DMS153 (cell line): ENCODE measurements at places on chromosomes 1 and 21.

GRCh38 chr1:232468249-232468648, 161.7 kb downstream of the SIPA1L2 start:
- DNase-seq: no peak

DNA sequence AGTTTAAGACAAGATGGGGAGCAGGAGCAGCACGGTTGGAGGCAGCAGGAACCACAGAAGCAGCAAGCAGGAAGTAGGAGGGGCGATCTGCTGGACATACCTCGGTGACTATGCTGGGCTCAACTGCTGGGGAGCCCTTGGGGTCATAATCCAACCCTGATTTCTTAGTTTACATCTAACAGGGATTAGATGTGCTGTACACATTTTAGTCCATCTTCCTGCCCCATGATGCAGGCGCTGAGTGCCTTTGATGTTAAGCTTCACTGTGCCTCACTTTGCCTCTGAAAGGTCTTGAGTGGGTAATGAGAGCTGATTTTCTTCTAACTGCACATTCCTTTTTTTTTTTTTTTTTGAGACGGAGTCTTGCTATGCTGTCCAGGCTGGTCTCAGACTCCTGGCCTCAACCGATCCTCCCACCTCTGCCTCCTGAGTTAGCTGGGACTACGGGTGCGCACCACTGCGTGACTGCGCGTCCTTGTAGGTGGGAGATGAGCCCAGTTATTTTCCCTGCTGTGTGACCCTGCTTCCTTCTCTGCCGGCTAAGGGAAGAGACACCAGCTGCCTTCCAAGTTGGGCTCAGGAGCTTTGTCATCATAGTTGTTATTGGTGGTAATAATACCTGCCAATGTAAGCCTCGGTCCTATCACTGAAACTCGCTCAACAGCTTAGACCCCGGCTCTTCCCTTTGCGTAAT, 1.1 kb upstream of the RCAN3 start:
- no peak for DNase-seq

GRCh38 chr1:180456191-180456590, 46.2 kb downstream of the ACBD6 start:
- no peak for DNase-seq

GRCh38 chr1:40563266-40563665, 31.8 kb downstream of the ZNF684 start:
- DNase-seq: no peak

- DNase-seq: no peak
These were observed 40.0 kb upstream of the RHOU start for GRCh38 chr1:228695015-228695955.

- no peak for DNase-seq
These were observed 117.2 kb downstream of the DMRTB1 start for GRCh38 chr1:53576381-53576801.

DNA sequence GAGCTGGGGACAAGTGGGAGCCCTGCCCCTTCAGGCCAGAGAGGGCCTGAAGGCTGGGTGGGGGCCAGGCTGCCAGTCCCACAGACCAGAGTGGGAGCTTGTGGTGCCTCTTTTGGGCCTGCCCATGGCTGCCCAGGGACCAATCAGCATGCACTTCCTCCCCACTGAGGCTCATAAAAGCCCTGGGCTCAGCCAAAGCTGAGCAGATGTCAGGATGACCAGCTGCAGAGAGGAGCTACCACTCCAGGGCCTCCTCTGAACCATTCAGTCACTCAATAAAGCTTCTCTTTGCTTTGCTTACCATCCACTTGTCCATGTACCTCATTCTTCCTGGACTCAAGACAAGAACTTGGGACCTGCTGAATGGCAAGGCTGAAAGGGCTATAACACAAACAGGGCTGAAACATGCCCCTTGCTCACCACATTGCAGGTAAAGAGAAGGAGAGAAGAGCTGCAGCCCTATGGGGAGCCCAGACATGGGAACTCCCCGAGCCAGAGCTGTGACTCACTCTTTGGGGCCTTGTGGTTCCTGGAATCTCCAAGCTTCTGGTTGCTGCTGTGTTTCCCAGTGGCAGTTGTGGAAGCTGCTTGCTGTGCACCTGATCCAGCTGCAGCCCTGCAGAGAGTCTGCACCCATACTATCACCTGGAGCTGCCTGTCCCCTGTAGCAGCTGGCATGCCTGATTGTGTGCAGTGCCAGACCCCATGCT, 82.0 kb downstream of the OLFML3 start:
- no peak for DNase-seq

GRCh38 chr21:45454926-45455673, 50.1 kb downstream of the COL18A1 start:
- DNase-seq: peak; percentile 31

DNA sequence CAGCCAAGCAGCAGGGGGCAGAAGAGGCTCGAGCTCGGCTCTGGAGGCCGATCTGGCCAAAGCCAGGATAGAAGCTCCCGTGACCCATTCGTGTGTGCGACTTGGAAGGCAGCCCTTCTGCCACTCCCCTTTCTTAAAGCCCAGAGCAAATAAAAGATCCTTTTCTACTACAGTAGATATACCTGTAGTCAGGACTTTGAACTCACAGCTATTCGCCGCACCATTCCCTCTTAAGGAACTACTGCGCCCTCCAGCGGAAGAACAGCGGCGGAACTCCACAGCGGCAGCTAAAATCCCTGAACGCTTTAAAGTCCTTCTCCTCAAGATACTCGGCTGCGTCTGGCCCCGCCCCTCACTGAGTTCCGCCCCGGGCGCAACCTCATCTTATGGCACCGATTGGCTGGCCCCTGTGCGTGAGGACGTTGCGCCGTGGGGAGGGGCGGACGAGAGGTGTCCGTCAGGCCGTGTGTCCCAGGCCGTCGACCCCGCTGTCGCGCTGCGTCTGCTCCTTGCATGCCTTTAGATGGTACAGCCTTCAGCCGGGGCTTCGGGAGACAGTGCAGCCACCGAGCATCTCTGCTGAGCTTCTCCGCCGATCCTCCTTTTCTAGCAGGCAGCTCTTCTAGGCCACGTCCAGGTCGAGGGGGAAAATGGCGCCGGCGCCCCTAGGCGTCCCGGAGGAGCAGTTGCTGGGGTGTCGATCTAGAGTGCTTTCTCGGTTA, at the start of gene LRIG2:
LRIG2 (plus strand) TSS at position 442 of the 722 bp plus-strand sequence; CDS start at position 651, 209 bp downstream.
- DNase-seq: peak; percentile 96

- peak; percentile 81 for DNase-seq
These were observed 124.1 kb downstream of the DPYD start for GRCh38 chr1:97796711-97797110.

DNA sequence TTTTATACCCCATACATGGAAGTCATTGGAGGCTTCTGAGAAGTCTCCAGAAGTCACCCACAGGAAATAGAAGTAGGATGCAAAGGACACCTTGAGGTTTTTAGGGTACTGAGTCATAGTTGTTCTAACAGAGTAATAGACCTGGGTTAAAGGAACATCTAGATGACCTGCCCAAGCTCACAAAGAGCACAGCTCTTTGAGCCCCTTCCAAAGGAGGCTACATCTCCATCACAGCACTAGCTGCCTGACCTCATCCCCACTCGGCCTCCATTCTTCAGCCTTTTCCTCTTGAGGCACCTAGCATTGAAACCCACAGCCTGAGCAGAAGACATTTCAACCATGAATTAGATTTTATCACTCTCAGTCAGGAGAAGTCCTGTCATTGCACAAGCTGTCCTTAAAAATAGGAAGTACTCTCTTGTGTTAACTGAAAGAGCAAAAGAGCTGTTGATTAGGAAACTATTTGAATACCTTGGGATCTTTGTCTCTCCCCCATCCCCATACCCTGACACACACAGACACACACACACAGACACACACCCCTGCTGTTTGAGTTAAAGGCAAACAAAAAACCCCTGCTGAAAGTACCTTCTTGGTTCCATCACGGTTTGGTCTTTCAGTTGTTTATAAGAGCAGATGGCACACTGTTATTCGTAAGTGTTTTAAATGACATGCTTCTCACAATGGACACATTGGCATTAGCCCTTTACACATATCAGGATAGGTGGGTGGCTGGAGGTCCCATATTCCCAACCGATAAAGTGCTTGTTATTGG, 22.2 kb downstream of the MKNK1 start:
- DNase-seq: no peak

DNA sequence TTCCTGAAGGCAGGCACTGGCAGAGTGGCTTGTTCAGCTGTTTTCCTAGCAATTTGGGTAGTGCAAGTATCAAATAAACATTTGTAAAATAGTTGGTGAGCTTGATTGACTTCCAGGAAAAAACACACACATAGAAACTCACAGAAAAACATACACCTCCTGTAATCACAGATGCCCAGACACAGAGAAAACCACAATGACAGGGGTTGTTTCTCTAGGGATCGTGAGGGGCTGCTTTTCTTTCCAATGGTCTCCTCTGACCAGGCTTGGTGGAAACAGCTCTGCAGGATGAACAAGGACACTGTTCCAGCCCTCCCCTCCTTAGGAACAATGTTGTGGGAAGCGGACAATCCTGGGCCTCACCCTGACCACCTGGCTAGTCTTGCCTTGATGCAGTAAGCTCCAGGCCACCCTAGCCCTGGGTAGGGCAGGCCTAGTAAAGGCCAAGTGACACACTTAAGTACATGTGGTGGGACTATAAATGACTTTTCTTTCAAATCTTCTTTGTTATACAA, 142.5 kb upstream of the HMGB4 start:
- DNase-seq: no peak

DNA sequence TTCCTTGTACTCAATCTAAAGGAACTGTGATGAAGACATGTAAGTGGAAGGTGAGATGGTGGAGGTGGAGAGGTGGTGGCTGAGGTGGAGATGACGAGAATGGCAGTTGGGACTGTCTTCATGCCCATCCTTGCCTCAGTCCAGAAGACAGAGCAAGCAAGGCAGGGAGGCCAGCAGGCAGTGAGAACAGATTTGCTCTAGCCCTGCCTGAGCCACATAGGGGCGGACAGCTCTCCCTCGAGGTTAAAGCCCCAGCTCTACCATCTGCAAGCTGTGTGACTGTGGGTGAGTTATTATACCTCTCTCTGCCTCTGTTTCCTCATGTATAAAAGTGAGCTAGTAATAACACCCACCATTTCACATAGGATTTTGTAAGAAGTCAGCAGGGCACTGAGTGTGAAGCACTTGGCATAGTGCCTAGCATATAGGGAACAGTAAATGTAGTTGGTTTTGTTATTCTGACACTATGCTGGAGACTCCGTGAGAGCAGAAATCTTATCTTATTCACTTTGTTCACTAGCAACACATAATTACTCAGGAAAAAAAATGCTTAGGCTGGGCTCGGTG, 4.8 kb upstream of the FAM110D start:
- DNase-seq: no peak

- no peak for DNase-seq
These were observed 166.7 kb downstream of the SIPA1L2 start for GRCh38 chr1:232463225-232463624.

DNA sequence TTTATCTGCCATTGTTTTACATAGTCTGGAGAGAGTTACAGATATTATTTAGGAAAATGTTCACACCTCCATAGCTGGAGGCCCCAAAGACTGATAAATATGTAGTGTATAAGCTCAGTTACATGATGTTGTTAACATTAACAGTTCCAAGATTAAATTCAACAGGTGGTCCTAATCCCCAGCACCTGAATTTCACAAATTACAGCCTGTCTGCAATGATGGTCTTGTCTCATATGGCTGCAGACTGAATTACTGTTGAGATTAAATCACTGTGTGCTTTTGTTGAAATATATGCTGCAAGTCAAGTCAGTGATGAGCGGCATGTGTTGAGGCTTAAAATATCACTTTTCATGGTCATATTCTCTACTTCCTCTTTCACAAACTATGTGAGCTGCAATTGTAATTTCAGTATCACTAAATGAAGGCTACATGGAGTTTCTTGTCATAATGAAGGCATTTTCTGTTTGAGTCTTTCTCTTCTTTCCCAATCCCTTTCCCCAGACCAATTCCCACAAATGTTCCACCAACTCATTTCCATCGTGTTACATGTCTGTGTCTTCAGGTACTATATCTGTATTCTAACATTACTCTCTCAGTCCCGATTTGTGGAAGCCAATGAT, 4.2 kb downstream of the ST6GALNAC5 start:
- no peak for DNase-seq

DNA sequence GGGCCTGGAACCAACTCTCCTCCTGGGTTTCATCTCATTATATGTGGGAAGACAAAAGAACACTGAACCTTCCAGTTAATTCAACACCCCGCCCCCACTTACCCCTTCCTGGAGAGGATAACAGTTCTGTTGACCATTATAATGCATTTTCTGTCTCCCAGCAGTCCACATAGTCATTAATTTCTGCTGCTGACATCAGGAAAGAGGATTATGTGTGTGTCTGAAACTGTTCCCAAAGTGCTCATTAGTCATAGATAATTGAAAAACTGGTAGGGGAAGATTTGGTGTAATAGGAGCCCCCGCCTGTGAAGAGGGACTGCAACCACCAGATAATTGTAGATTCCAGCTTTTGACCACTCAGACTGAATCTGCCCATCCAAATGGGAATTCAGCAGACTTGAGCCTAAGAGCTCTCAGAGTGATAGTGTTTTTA, 208.7 kb downstream of the FGGY start:
- DNase-seq: peak; percentile 63

DNA sequence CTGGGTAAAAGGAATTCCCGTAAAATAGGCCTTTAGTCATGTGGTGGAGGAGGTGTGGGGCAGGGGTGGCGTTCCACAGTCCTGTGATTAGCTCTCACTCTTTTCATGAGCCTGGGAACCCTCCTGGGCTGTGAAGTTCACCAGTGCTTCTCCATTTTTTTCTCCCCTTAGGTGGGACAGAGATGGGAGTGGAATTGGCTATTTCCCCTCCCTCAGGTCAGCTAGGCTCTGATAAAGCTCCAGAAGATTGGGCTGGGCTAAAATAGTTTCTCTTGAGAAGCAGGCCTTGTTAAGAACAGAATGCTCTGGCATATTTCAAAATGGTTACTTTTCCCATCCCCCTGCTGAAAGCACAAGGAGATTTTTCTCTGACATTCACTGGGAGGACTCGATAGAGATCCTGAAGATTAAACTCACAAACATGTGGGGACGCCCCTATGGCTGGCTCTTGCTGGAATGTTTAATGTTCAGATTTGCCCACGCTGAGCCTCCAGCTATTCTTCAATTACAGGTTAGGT, 33.4 kb upstream of the SLC2A1 start:
- DNase-seq: no peak

- DNase-seq: no peak
These were observed 9.3 kb downstream of the NEK7 start for GRCh38 chr1:198165927-198166647.

DNA sequence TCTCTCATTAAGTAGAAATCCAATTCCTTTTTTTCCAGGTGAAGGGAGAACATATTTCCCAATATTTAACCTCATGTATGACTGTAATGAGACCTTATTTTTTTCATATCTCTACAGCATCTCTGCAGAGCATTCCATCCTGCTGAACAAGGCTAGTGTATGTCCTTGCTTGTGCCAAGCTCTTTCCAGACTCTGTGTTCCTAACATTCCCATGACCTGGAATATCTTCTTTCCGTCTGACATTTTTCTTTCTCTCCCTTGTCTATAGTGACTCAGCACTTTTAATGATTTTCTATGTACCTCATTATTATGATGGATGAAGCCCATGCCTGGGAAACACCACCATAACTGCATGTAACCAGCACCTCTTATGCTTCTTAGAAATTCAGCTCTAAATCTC, 278.3 kb upstream of the NRIP1 start:
- DNase-seq: no peak

GRCh38 chr1:186026946-186027345, 292.8 kb downstream of the HMCN1 start:
- no peak for DNase-seq

GRCh38 chr1:91689641-91690481, 189.2 kb downstream of the CDC7 start:
- DNase-seq: no peak

GRCh38 chr1:34444516-34444915, 267.8 kb downstream of the C1orf94 start:
- DNase-seq: no peak

- no peak for DNase-seq
These were observed 573 bp downstream of the TMEM234 start for GRCh38 chr1:32221581-32221979.

GRCh38 chr1:64864018-64864940, 102.1 kb downstream of the JAK1 start:
- peak; percentile 63 for DNase-seq
